ENCODE measurements at places on chromosomes 6 and 20. TPM values are rescaled to one million over a fixed set of nuclear protein-coding genes. Genes with fewer than 3 reads are reported as not detected.

The SDC4 gene
- total RNA-seq: 48.7 TPM

The MAN1A1 gene
- total RNA-seq: 15.4 TPM

The OR2B6 gene
- total RNA-seq: not detected

The BPIFB1 gene
- not detected for total RNA-seq

The PHACTR3 gene
- total RNA-seq: not detected

The RREB1 gene
- 13.4 TPM for total RNA-seq

The GHRH gene
- total RNA-seq: not detected

The DDX39B gene
- total RNA-seq: 673 TPM

The APOM gene
- 1.8 TPM for total RNA-seq

DNA sequence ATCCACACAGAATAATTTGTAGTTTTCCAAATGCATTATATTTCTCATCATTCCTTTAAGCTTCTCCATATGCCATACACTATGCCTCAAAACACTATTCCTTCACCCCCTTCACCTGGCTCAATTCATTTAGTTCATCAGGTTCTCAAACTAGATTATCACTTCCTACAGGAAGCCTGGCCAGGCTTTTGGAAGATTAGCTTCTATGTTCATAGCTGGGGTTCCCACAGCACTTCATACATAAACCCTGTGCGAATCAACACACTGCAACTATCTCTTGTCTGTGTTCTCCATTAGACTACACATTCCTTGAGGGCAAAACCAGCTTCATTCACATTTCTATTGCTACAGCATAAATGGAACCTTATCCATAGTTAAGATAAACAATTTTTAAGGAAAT lies 40.5 kb upstream of the PLN start:
- H3K4me3 ChIP-seq: no peak overlapping the region
- no peak for DNase-seq
- no peak overlapping the region for H3K27ac ChIP-seq
- H3K36me3 ChIP-seq: peaks cover 10% of the 10 kb centered on the region
- H3K27me3 ChIP-seq: no peaks in the 10 kb centered on the region

GRCh38 chr20:13791540-13792459 lies 7.0 kb downstream of the NDUFAF5 start:
- H3K27ac ChIP-seq: no peak overlapping the region
- H3K4me3 ChIP-seq: no peak overlapping the region
- peaks cover 76% of the 10 kb centered on the region for H3K36me3 ChIP-seq
- no peak for DNase-seq
- H3K27me3 ChIP-seq: no peaks in the 10 kb centered on the region

GRCh38 chr6:6539036-6539435 lies 49.5 kb upstream of the LY86 start:
- no peaks in the 10 kb centered on the region for H3K36me3 ChIP-seq
- DNase-seq: no peak
- H3K4me3 ChIP-seq: no peak overlapping the region
- no peaks in the 10 kb centered on the region for H3K4me1 ChIP-seq
- no peaks in the 10 kb centered on the region for H3K27me3 ChIP-seq
- H3K27ac ChIP-seq: no peak overlapping the region

DNA sequence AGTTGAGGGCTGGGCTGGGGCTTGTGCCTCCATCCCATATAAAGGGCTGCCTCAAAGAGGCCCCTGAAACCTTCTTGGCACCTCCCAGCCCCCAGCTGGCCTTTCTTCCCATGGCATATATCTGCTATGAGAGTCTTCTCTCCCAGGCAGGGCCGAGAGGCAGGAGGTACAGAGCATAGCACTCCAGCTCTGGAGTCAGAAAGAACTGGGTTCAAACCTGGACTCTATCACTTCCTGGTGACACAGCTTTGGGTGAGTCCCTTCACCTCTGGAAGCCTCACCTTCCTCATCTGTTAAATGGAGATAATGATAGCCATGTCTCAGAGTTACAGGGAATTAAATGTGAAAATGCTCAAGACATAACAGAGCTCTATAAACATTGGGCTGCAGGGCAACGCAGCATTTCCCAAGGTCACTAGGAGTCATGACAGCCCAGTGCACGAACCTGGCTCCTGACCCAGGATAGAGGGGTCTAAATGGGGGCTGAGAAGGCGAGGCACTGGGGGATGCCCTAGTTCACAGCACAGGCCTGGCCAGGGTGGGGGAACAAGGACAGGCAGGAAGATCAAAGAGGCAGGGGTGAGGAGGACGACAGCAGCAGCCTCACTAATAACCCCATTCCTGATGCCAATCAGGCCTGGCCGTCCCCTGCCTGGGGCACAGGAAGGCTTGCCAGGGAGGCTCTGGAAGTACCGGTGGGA lies 1.9 kb downstream of the FAM83C start:
- H3K4me3 ChIP-seq: no peak overlapping the region
- DNase-seq: no peak
- no peaks in the 10 kb centered on the region for H3K4me1 ChIP-seq
- no peaks in the 10 kb centered on the region for H3K36me3 ChIP-seq

DNA sequence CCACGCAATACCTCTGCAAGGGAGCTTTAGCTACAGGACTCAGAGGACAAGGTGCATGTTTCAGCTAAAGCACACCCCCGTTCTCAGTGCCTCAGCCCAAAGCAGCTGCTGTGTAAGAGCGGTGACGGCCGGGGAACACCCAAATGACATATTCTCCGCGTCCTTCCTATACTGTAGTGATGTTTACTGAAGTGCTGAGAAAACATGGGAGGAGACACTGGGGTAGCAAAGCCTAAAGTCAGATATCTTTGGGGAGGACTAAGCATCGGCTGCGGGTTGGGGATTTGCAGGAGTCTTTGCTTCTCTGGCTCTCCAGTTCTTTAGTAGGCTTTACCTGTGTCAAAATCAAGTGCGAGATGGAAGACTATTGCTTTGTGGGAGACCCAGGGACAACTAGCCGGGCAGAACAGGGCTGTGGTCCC lies 1.7 kb downstream of the SLC22A23 start:
- no peak overlapping the region for H3K27ac ChIP-seq
- no peak for DNase-seq
- peaks cover 17% of the 10 kb centered on the region for H3K27me3 ChIP-seq
- no peaks in the 10 kb centered on the region for H3K4me1 ChIP-seq
- no peak overlapping the region for H3K4me3 ChIP-seq

DNA sequence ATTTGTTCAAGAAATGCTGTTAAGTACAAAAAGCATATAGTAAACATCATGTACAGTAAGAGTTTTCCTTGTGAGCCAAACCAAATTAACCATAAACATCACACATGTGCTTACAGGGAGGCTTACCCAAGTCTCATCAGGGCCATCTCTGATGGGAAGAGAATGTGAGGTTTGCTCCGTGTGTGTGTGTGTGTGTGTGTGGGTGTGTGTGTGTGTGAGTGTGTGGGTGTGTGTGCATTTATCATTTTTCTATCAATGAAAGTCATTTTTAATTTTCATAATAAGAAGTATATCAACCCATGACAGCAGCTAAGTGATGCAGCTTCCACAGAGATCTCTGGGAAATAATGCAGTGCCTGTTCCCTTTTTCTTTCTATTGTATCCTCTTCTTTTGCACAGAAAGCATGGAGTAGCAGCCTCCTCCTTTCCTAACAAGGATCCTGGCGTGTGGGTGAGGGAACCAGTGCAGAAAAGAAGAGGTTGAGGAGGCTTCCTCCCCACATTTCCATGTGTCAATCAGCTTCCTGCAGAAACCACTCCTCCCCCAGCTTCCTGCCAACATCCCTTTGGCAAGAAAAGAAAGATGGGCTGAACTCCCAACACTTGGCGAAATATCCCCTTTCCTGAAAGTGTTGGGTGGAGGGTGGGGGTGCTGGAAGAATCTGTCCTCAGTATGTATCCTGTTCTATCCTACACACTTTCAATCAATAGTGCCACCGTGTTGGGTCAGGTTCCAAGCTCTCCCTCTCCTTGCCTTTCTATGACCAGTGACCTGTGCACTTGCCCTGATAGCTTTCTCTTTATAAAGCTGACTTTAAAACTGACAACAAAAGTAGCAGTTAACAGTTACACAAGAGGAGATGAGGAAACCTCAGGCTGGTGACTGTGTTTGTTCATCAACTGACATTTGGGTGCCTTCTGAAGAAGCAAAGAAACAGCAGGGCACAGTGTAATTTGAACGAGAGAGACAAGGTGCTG lies 251.8 kb upstream of the CITED2 start:
- DNase-seq: no peak
- no peaks in the 10 kb centered on the region for H3K36me3 ChIP-seq
- no peak overlapping the region for H3K27ac ChIP-seq
- no peaks in the 10 kb centered on the region for H3K4me1 ChIP-seq
- H3K27me3 ChIP-seq: no peaks in the 10 kb centered on the region

DNA sequence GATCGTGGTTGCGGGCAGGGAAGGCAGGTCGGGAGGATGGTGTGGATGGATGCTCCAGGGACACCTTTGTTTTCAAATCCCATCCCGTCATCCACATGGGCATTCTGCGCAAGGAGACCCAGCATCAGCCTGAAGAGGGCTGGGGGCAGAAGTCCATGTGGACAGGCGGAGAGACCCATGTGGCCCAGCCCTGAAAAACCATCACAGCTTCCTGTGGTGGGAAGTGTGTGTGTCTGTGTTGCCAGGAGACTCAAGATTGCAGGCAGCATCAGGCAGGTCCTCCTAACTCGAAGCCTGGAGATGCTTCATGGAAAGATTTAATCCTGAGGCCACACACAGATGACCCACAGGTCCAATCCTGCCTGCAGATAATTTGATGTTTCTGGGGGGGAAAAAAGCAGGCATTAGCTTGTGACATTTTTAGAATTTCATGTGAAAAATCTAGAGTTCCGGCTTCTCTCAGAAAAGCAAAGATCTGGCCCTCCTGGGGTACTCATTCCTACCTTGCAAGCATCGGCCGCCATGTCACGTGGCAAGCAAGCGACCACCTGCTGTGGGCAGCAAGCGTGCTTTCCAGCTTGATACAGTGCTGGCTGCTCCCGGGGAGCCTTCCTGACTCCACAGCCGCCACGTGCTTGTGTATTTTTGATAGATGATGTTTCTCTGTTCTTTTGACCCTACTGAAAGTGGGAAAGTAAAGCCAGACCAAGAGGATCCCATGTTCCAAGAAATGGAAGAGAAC lies 25.8 kb downstream of the BCAS4 start:
- H3K36me3 ChIP-seq: no peaks in the 10 kb centered on the region
- H3K4me1 ChIP-seq: no peaks in the 10 kb centered on the region
- H3K4me3 ChIP-seq: no peak overlapping the region
- no peaks in the 10 kb centered on the region for H3K27me3 ChIP-seq
- no peak overlapping the region for H3K27ac ChIP-seq

GRCh38 chr20:52589251-52589812 lies 382.8 kb upstream of the TSHZ2 start:
- no peaks in the 10 kb centered on the region for H3K4me1 ChIP-seq
- 0 out of 2 replicates have a peak, but pooled peaks cover 7% of the 10 kb centered on the region for H3K27me3 ChIP-seq
- no peaks in the 10 kb centered on the region for H3K36me3 ChIP-seq
- H3K27ac ChIP-seq: no peak overlapping the region

DNA sequence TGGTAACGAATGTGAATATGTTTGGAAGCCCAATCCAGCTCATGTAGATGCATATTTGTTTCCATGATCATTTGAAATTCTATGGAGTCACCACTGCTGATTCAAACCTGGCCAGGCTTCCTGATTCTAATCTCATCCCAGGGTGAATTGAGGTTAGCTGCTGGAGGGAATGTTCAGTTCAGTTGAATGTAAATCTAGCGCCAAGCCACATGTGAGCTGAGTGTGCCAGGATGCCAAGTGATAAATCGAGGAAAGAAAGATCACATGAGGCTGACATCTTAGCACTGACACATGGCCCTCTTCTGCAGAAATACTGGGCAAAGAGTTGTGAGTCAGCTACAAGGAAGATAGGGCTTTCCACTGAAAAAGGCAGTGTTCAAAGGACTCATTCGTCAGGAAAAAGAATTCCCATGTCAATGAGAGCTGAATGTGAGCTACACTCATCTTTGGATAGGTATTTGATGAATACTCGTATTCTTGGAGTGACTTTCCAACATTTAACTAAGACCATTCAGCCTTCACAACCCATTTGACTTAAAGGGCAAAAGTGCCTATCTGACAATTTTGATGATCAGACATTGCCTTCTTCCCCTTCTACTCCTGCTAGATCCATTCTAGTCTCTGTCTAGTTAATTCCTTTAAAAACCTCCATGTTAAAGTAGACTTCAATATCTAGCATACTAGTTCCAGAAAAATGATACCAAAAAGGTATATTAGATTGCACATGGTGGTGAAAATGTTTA lies 172.1 kb downstream of the MTFR2 start:
- no peak overlapping the region for H3K4me3 ChIP-seq
- H3K4me1 ChIP-seq: no peaks in the 10 kb centered on the region
- H3K27ac ChIP-seq: no peak overlapping the region
- H3K36me3 ChIP-seq: no peaks in the 10 kb centered on the region
- no peaks in the 10 kb centered on the region for H3K27me3 ChIP-seq
- DNase-seq: no peak

- no peaks in the 10 kb centered on the region for H3K36me3 ChIP-seq
- peak overlapping the region; percentile 56 for H3K4me3 ChIP-seq
- H3K27ac ChIP-seq: peak overlapping the region; percentile 33
- no peak for DNase-seq
Observed at GRCh38 chr6:28587746-28588075, 62.0 kb downstream of the GPX5 start.

DNA sequence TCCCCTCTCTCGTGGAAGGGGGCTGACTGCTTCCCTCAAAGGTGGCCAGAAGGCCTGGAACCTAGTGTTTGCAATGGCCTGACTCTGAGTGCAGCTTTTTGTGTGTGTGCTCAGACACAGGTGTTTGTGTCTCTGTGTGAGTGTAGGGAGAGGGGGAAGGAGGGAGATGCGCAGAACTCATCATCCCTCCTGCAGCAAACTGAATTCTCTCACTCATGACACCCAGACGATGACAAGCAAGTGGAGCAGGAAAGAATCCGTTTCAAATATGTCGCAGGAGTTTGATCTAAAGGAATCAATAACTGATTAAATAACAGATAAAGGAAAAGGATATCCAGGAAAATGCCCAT lies 101.4 kb downstream of the TNFAIP3 start:
- H3K27ac ChIP-seq: no peak overlapping the region
- H3K4me1 ChIP-seq: no peaks in the 10 kb centered on the region
- DNase-seq: no peak
- H3K36me3 ChIP-seq: no peaks in the 10 kb centered on the region
- no peak overlapping the region for H3K4me3 ChIP-seq

GRCh38 chr6:164114051-164114450 lies 699.5 kb downstream of the QKI start:
- no peaks in the 10 kb centered on the region for H3K27me3 ChIP-seq
- no peak overlapping the region for H3K27ac ChIP-seq
- DNase-seq: no peak
- H3K4me3 ChIP-seq: no peak overlapping the region

DNA sequence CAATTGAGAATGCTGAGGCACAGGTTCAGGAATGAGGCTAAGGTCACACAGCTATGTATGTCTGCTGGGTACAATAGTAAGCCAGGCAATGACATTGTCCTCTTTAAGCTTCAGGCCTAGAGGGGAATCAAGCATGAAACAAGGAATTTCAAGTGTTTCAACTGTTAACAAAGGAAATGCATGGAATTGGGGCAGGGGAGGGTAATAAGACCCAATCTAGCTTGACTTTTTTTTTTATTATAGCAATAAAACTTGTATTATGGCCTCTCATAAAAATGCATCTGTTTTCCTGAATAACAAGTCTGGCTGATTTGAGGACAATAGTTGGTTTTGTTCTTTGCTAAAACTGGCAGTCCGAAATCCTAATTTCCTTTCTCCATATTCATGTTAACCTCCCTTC lies 336.7 kb downstream of the CBLN4 start:
- no peaks in the 10 kb centered on the region for H3K4me1 ChIP-seq
- no peak for DNase-seq
- no peak overlapping the region for H3K27ac ChIP-seq
- no peak overlapping the region for H3K4me3 ChIP-seq
- peaks cover 10% of the 10 kb centered on the region for H3K27me3 ChIP-seq
- H3K36me3 ChIP-seq: no peaks in the 10 kb centered on the region

- no peak for DNase-seq
- no peaks in the 10 kb centered on the region for H3K36me3 ChIP-seq
- no peaks in the 10 kb centered on the region for H3K27me3 ChIP-seq
- H3K4me1 ChIP-seq: peaks cover 12% of the 10 kb centered on the region
- peak overlapping the region; percentile 93 for H3K27ac ChIP-seq
Observed at GRCh38 chr6:20024316-20024673, 187.1 kb downstream of the ID4 start.
